ENCODE measurements at places on chromosomes 2 and 18.

GRCh38 chr2:182594286-182594685 is 121.8 kb upstream of the DNAJC10 start:
- DNase-seq: no peak

DNA sequence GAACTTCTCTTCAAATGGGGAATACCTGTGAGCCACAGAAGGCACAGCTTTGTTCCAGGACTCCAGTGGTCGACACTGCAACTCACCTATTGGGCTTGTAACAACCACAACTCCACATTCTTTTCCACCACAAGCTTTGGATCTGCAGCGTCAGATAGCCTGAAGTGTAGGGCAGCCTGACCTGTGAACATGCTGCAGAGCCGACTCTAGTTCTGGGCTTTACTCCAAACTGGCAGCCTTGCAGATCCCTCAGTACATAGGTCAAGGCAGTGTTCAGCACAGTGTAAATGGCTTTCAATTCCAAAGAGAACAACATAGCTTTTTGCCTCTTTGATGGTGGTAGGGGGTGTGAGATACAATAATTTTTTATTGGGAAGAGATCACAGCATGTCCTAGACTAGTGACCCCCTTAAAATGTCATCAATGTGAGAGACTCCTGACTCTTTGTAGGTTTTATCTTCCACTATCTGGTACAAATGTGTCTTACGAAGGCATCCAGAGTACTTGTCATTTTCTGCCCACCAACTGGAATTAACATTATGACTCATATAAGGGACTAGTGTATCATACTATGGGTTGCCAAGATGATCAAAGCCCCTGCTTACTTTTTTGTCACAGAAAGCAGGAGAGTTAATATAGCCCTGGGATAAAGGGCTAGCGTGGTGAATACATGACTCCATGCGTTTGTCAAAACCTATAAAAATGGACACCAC is 149.8 kb downstream of the COPS8 start:
- DNase-seq: peak; percentile 74

GRCh38 chr2:98516571-98516970 is 71.9 kb downstream of the INPP4A start:
- DNase-seq: no peak

GRCh38 chr18:1825296-1825695 is 746.0 kb downstream of the METTL4 start:
- DNase-seq: no peak

- DNase-seq: no peak
Measured at GRCh38 chr2:212682937-212683336, 144.3 kb upstream of the ERBB4 start.

DNA sequence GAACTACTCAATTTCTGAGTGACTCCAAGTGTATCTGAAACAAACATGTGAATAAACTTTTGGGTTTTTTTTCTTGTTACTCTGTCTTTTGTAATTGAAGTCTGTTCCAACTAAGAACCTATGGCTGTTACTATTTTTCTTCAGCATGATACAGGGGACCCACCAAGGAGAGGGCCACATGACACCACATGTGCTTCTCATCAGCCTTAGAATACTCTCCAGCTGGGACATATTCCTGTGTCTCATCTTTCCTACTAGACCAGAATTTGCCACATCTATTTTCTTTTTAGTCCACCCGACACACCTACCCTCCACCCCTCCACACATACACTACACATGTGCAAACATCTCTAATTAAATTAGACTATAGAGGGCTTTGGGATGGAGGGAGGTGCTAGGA is 191.7 kb upstream of the NDUFV2 start:
- no peak for DNase-seq

DNA sequence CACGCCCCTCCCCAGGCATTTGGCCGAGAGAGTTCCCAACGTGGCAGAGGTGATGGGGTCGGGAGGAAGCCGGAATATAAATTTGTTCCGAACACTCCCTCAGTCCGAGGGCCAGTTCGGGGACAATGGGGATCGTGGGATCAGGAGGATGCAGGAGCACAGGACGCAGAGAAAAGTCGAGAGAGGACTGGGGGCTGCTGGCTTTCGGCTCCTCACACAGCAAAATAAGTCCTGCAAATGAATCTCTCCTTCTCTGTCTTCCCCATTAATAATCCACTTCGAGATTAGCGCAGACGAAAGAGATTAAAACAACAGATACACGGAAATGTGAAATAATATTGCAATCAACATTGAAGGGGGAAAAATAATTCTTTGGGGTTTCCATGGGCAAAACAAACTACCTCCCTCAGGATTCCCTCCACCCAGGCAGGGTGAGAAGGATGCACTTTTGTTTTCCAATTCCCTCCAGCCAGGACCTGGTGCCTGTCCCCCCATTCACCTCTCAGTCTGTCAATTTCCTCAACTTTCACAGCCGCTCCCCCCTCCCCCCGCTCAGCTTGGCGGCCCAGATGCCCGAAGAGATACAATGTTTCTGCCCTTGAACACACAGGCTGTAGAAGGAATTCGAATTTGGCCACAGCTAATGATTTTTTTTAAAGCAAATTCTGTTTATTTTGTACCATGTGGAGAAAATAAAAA is 3.1 kb upstream of the ZEB2 start:
- no peak for DNase-seq

GRCh38 chr2:176999301-176999700 is 213.3 kb upstream of the HNRNPA3 start:
- no peak for DNase-seq

DNA sequence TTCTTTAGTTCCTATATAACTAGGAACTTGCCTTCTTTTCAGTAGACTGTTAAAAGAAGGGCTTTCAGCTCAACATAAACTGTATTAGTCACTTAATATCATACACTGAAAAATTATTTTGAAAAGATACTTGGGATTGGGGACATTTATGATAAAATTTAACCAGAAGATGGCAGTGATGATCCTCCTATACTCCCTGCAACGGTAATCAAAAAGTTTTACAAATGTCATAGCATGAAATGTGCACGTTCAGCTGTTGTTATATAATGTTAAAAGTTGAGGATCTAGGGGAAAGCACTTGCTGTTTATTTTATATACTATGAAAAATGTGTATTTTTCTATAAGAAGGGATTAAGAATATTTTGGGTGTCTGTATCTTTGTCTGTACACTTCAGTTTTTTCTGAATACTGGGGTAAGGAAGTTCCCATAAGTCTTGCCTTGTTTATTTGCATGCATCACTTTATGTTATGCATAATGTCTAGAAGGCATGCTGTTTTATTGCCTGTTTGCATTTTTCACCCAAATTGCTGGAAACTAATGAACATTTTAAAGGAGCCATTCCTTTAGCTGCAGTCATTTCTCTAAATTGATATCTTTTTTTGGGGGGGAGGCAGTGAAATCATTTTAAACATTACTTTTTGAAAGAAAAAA is 19.0 kb downstream of the DYNC1I2 start:
- DNase-seq: no peak

GRCh38 chr2:232365621-232366321 is 12.8 kb upstream of the ALPP start:
- no peak for DNase-seq

GRCh38 chr2:137975280-137976271 is 11.3 kb downstream of the HNMT start:
- no peak for DNase-seq

DNA sequence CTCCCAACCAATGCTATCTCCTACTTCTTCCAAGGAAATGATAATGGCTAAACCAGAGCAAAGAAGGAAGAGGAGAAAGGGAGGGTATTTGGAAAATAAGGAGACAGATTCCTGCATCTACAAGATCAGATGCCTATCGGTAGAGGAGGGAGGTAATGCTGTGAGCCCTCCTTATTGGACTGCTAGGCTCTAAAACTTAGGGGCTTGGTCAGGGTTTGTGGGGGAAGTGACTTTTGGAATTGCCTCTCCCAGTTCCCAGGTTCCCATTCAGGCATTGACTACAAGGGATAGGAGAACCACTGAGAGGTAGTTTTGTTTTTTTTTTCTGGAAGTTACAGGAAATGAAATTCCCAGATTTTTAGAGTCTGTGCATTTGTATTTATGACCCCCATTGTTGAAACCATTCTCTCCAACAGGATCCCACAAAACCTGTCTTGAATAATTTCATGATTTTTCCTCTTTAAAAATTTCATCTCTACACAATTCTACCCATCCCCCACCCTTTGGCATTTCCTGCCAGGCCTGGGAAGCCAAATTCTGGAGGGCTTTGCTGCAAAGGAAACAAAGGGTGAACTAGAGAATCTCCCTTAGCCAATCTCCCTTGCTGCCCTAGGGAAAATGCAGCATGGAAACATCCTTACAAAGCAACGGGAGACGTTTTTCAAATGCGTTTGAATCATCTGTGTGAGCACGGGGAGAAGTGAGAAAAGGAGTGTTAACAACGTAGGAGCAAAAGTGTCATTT is 282.1 kb upstream of the EPAS1 start:
- DNase-seq: no peak

DNA sequence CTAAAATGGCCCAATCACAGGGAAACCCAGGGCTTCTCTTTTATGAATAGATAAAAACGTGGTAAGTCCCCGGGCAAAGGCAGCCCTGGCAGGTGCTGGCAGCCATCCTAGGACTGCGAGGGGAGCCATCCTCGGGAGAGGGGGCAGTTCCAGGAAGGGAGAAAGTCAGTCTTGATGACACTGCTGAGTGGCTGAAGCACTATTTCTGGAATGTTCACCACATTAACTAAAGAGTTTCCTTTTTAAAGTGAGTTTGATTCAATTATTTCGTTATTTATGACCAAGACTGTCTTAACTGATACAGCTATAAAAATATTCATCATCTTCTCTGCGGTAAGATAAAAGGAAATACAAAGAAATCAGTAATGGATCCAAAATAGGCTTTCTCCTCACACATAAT is 20.4 kb downstream of the TTR start:
- DNase-seq: no peak

GRCh38 chr2:201638326-201638725 is 5.0 kb downstream of the TMEM237 start:
- DNase-seq: no peak

DNA sequence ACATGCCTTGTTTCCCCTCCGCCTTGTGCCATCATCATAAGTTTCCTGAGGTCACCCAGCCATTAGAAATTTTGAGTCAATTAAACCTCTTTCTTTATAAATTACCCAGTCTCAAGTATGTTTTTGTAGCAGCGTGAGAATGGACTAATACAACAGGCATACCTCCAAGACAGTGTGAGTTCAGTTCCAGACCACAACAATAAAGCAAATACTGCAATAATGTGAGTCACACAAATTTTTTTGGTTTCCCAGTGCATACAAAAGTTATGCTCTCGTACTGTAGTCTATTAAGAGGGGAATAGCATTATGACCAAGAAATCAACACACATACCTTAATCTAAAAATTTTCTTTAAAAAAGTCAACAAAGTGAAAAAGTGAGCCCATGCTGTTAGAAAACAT is 217.2 kb downstream of the NR4A2 start:
- DNase-seq: no peak

GRCh38 chr18:21575656-21576055 is 24.8 kb downstream of the ESCO1 start:
- DNase-seq: no peak

- DNase-seq: no peak
Measured at GRCh38 chr2:158774681-158775080, 20.4 kb upstream of the DAPL1 start.

DNA sequence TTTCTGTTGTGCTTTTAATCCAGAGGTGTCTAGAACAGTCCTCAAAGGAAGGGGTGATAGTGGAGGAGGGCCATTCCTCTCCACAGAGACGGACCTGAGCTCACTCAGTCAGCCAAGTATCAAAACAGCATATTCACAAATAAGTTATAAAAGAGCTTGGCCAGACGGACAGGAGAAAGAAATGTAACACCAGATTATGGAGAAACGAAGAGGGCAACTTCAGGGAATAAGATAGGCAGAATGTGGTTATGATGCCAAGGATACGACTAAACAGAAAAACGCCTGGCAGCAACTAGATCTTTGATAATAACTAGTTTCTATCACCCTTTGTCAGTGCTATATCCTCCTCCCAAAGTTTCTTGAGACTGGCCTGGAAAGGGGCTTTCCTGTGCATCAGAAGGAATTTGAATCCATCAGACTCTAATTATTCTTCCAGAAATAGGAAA is 42.5 kb downstream of the MAP4K3 start:
- no peak for DNase-seq

- peak; percentile 88 for DNase-seq
Measured at GRCh38 chr2:27071990-27072830, 756 bp upstream of the OST4 start.

DNA sequence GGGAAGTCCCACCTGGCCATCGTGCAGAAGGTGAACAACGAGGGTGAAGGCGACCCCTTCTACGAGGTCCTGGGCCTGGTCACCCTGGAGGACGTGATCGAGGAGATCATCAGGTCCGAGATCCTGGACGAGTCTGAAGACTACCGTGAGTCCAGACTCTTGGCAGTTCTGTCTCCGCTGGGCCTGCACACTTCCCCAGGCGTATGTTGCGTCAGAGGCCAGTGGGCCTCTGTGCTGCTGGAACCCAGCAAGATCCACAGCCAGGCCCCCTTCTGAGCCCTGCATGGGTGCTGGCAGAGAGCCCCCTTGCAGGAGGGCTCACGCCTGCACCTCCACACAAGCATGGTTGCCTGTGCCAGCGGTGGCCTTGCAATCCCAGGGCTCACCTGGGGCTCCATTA is 9.0 kb downstream of the CNNM3 start:
- DNase-seq: no peak

- DNase-seq: no peak
Measured at GRCh38 chr18:58769321-58769720, 95.4 kb upstream of the ZNF532 start.

GRCh38 chr18:356778-357177 is 88.9 kb upstream of the THOC1 start:
- no peak for DNase-seq

- no peak for DNase-seq
Measured at GRCh38 chr2:23784971-23785370, 142.0 kb downstream of the ATAD2B start.

GRCh38 chr2:190379249-190379964 is 28.7 kb upstream of the MFSD6 start:
- DNase-seq: no peak

- no peak for DNase-seq
Measured at GRCh38 chr18:62989195-62989594, 273.9 kb downstream of the PHLPP1 start.

DNA sequence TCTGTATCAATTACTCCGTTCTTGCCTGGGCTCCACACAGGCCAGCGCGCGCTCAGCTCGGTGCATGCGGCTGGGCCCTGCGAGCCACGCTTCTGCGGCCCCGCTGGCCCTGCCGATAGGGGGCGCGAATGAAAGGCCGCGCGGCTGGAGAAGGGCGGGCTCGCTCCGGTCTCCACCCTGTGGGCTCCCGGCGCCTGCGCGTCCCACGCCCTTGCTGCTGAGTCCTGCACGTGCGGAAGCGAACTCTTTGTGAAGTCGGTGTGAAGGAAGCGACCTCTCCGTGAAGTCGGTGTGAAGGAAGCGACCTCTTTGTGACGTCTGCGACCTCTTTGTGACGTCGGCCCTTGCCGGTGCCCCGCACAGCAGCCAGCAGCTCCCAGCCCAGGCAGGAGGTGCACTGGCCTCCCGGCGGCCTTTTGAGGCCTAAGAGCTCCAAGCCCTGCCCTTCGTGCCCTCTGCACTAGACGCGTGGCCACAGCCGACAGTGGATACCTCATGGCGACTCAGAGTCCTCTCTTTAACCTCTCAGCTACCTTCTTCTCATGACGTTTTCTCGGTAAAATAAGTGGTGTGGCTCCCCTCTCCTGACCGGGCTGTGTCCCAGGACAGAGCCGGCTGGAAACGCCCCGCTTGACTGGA is 391.9 kb upstream of the RAB6C start:
- no peak for DNase-seq

- no peak for DNase-seq
Measured at GRCh38 chr2:38690499-38691420, 24.8 kb downstream of the GALM start.

All from ureter (tissue), 1 donor.